ENCODE measurements at places on chromosomes 1 and 21.

GRCh38 chr1:46183079-46183847 is 7.0 kb upstream of the P3R3URF start:
- no peak for DNase-seq

DNA sequence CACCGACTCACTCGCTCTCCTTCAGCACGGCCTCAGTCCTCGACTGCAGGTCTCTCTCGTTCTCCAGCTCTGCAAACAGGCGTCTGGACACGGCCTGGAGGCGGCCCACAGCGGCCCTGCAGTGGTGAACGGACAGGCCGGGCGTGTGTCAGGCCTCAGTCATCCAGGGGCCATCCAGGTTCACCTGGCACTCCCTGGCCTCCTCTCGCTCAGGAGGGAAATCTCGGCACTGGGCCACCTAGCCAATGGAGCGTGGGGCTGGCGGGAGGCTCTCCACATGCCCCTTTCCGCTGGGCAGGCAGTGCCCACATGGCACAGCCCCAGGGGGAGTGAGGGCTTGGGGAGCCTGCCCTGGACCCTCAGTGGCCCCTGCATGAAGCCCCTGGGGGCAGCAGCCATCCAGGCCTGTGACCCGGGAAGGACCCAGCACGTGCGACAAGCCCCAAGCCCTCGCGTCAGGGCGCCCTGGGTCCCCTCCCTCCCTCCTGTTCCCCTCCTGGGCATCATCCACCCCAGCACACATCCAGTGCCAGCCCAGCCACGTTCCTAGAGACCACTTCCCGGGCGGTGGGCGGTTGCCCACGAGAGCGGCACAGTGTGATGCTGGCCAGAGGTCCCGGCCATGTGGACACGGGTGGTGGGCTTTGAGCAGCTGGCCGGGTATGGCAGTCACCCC is 18.1 kb downstream of the CFAP74 start:
- no peak for DNase-seq

DNA sequence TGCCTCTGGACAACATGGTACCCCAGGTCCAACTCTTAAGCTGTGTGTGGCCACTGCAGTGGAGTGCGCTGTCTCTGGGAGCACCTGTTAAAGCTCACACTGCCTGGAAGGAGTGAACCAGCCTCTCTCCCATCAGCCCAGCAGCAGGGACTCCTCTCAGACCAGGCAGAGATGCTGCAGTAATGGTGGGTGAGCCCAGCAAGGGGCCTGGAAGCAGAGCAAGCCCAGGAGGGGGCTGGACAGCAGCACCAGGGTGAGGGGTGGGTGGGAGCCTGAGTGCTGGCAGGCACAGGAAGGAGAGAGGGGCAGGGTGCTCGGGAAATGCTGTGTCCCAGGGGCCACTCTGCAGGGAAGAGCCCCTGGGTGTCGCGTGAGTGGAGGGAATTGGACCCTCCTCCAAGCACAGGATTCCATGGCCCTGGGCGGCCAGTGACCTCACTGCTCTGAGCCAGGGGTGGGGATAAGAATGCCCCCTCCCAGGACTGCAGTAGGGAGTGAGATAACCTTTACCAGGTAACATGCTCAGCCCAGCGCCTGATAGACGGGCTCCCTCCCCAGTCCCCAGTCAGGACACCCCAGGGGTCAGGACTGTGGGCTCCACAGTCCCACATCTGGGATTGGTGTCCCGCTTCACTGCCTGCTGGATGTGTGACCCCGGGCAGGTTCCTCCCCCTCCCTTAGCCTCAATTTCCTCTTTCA is 313.1 kb downstream of the MATN1 start:
- DNase-seq, result no peak

DNA sequence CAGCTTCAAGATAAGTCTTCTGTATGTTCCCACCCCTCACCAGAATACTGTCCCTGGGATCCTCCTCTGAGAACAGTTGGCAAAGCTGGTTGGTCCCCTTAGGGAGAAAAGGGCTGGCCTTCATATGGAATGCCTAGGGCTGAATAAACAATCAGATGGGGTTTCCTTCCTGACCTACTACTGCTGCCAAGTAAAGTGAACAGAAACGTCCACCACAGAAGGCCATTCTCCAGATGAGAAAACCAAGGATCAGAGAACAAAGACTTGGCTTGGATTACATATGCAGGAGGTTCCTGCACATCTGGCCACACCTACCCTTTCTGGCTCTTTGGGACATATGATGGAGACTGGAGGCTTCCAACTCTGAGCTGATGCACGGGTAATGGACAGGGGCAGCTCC is 194.5 kb downstream of the HIVEP3 start:
- DNase-seq, result no peak
